CD4-positive, alpha-beta T cell (primary cell): ENCODE measurements at places on chromosomes 6 and 20.

DNA sequence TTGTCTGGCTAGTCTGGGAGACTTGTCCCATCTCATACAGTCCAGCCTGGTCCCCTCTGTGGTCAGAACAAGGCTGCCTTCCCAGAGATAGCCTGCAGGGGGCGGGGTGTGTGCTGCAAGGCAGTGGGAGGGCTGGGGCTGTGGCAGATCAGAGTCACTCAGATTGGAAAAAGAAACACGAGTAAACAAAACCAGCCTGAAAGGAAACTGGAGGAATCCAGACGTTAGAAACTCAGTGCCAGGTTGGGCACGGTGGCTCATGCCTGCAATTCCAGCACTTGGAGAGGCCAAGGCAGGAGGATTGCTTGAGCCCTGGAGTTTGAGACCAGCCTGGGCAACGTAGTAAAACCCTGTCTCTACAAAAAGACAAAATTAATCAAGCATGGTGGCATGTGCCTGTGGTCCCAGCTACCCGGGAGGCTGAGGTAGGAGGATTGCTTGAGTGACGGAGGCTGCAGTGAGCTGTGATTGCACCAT, 20.2 kb downstream of the LEMD2 start:
- peak; percentile 49 for DNase-seq

DNA sequence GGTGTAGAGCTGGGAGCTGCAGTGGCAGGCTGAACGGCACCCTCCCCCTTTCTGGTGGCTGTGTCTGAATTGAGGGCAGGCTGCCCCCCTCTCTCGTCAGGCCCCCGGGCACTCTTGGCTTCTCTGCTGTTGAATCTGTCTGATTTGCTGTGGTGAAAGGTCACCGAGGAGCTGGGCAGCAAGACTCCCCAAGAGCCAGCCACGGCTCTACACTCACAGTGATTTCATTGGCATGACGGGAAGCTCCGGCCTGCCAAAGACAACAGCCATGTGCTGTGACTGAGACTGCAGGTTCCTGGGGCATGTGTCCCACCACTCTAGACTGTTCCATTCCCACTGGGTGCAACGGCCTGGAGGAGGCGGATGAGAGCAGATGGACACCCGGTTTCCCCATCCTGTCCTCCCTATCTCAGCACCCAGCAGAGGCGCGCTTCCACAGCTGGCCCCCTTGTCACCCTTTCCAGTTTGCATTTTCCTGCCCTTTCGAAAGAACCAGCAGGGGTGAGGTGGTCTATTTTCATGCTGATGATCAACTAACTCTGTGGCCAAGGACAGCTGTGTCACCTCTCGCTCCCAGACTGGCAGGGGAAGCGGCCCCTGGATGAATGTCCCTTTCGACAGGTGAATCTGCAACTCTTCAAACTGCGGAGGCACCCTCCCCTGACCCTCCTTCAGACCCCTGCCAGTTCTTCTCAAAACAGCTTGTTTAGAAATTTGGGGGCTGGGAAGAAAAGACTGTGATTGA, 2.2 kb downstream of the APCDD1L start:
- DNase-seq = no peak

- DNase-seq = peak; percentile 54
Measured at GRCh38 chr6:49606721-49607390, 29.8 kb downstream of the RHAG start.

DNA sequence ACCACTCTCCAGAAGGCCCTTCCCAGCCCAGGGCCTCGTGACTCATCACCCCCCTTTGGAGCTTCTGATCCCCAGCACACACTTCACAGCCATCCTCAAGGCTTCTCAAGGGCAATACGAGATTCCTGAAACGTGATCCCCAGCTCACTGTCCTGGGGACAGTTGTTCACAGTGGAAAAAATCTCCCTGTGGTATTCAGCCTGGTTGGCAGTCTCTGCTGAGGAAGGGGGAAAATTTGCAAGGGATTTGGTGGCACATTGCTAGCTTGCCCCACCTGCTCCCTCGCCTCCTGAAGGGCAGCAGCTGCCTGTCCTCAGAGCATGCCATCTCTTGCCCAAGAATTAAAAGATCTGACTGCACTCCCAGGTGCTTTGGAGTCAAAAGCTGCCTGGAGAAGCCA, 20.7 kb upstream of the PKHD1 start:
- no peak for DNase-seq

- DNase-seq = no peak
Measured at GRCh38 chr6:32862725-32863124, 8.7 kb downstream of the PSMB9 start.

GRCh38 chr20:48026981-48027592, 241.8 kb upstream of the SULF2 start:
- no peak for DNase-seq

DNA sequence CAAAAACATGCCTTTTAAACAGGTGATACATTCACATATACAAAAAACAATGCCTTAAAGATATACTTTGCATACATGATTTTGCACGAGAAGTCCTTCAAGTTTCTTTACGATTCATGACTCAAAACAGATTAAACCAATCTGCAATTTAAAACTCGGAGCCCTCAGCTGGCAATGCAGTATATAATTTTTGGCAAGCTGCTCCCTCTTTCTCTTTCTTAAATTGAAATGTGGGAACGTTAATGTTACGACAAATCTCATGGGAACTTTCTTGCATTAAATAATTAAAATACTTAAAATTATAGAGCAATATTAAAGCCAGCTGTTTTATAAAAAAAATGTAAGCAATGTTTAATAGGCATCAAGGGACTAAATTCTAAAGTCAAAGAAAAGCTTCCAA, 334.6 kb downstream of the ESR1 start:
- DNase-seq = no peak

- no peak for DNase-seq
Measured at GRCh38 chr6:76466286-76466685, 393.8 kb upstream of the IMPG1 start.

DNA sequence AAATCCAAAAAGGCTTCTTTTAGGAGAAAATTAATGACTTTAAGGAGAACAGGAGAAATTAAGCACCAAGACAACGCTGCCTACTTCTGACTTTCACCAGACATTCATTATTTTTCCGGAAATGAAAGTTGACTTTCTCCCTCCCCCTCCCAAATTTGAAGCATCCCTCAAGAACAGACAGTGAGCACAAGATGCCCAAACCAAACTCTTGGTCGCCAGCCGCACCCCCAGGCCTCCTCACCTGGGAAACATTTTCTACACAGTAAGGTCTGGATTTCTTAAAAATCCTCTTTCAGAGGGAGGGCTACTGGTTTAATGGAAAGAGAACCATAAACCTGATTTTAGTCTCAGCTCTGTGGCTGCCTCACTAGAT, 2.7 kb downstream of the RIMS4 start:
- DNase-seq = no peak

GRCh38 chr6:15176816-15177370, 69.0 kb upstream of the JARID2 start:
- no peak for DNase-seq

GRCh38 chr6:1504465-1504864, 105.2 kb upstream of the FOXC1 start:
- DNase-seq = no peak

DNA sequence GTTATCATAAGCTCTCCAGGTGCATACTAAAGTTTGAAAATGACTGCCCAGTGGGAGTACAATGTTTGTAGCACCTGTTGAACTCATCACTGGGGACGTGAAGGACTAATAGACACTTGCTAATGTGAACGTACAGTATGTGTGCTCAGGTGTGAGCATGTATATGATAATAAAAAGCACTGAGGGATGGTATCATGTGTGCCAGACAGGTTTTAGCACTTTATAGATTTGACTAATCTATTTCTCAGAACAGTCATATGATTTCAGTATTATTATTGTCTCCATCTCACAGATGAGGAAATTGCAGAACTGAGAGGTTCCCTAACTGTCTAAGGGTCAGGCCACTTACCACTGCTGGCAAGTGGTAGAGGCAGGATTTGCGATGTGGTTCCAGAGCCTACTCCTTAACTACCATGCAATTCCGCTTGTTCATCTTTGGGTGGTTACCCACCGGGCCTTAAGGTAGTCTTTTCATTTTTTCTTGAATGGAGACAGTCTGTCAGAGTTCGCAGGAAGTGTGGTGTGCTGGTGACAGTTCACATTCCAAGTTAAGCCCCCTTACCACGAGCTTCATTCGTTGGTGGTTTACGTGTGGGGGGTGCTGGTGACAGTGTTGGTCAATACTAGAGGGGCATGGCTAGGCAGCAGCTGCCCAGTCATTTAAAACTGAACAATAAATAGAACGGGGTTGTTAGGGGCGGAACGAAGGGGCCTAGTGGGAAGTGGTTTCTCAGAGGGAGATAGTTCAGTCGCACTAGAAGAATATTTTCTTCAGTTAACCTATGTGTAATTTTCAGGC, 46.8 kb downstream of the RREB1 start:
- DNase-seq = no peak

DNA sequence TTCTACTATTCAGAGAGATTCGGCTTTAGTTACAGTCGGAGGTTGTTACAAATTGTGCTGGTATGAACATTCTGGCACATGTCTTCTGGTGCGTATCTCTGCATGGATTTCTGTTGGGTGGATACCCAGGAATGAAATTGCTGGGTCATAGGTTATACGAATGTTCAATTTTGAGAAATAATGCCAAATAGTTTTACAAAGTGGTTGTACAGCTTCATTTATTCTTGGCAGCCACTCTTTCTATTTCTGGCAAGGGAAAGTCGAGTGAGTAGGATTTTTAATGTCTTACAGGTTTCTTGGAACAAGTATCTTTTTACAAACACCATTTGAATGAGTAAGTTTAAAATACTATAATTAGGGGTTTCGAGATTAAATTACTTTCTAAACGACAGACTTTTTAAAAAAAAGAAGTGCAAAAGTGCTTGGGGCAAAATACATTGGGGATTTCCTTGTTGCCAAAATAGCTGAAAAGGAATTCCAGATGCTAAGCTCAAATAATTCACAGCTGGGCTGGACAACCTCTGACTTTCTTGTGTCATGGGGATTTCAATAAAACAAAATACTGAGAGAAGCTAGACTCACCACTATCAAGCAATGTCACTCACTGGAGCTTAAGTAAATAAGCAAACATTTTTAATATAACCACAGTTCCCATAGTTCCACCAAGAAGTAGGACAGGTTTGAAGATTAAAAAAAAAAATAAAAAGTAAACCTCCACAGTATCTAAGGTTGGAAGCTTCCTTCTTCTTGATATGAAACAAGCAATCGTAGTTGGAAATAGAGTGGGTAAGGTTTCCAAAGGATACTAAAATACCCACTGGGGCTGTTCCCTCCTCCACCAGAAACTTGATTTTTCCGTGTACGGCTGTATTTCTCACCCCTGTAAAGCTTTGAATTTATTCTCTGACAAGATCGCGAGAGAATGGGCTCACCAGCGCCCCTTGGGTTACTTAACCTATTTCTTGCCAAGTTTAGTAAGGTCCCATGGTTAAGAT, 21.6 kb upstream of the GFOD1 start:
- no peak for DNase-seq

DNA sequence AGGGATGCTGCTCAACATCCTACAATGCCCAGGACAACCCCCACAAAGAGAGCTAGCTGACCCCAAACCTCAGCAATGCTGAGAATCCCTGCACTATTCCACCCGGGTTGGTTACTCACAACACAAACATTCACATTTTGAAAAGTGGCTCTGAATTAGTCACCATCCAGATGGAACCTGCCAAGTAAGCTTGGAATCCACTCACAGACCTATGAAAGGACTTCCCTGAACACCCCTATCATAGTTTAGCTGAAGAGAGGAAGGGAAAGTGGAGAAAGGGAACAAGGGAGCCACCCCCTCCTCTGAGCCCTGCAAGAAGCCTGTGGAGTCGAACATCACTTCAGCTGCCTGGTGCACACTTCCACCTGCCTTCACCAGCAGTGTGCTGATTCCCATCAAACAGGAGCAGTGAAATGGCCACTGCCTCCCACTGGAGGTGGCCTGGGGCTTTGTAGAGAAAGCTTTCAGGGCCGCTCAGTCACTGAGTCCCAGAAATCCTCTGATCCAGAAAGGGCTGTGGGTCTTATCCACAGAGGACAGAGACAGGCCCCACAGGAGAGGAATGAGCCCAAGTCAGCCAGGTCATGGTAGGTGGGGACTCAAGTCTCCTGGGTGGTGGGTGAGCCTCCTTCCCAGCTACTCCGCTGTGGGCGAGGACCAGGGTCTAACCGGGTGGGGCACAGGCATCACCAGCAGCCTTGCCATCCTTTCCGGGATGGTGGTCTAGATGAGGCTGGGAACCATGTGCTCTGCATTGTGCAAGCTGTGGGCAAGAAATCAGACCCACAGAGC, 203.7 kb downstream of the SYNDIG1 start:
- DNase-seq = no peak

DNA sequence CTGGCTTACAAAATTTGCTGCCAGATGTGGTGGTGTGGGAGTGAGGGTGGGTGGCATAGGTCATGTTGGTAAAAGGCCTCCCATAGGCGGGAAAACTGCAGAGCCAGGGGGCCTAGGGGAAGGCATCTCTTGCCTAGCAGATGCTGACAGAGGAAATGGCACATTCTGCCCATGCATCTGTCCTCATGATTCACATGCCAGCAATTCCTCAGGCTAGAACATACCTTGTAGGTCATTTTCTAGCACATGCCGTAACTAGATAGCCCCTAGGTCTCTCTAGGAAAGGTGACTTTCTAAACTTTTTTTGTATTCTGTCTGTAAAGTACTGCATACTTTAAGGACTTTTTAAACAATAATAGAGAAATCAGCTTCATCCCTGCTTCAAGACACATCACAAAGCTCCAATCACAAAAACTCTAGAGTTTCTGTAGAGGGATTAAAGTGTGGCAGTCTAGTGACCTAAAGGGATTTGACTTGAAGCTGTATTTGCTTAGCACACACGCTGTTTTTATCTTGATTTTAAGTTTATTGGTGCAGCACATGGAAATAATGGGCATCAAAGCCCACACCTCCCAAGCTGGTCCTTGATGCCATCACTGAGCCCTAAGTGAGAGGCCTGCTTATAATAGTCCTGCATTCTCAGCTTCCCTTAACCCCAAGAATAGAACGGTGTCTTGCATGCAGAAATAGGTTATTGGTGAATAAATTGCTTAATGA, 55.2 kb downstream of the ANKEF1 start:
- DNase-seq = no peak

GRCh38 chr6:88775866-88776571, 187.4 kb downstream of the RNGTT start:
- no peak for DNase-seq

- no peak for DNase-seq
Measured at GRCh38 chr6:81816380-81816779, 63.9 kb upstream of the TENT5A start.

DNA sequence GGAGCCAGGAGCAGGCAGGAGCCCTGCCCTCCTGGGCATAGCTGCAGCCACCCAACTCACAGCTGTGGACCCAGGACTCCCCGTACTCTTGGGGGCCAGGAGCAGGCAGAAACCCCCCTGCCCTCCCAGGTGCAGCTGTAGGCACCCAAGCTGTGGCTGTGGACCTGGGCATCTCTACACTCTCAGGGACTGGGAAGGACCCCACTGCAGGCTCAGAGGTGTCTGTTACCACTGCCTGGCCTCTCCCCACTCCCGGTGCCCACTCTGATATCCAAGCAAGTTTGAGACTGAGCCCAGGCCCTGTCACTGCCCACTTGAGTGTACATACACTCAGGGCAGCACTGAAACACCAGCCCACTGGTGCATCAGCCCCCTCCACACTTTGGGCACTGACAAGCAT, 193.5 kb upstream of the MANEA start:
- DNase-seq = no peak

- no peak for DNase-seq
Measured at GRCh38 chr6:113315879-113316278, 541.3 kb upstream of the MARCKS start.

GRCh38 chr6:72890671-72891070, 268.8 kb downstream of the KCNQ5 start:
- DNase-seq = no peak

GRCh38 chr6:114634016-114634415, 291.2 kb upstream of the HS3ST5 start:
- no peak for DNase-seq

- DNase-seq = no peak
Measured at GRCh38 chr20:7383216-7383615, 557.0 kb downstream of the HAO1 start.
